ENCODE measurements at places on chromosomes 3 and 15. TPM values are rescaled to one million over a fixed set of nuclear protein-coding genes. Genes with fewer than 3 reads are reported as not detected.

DNA sequence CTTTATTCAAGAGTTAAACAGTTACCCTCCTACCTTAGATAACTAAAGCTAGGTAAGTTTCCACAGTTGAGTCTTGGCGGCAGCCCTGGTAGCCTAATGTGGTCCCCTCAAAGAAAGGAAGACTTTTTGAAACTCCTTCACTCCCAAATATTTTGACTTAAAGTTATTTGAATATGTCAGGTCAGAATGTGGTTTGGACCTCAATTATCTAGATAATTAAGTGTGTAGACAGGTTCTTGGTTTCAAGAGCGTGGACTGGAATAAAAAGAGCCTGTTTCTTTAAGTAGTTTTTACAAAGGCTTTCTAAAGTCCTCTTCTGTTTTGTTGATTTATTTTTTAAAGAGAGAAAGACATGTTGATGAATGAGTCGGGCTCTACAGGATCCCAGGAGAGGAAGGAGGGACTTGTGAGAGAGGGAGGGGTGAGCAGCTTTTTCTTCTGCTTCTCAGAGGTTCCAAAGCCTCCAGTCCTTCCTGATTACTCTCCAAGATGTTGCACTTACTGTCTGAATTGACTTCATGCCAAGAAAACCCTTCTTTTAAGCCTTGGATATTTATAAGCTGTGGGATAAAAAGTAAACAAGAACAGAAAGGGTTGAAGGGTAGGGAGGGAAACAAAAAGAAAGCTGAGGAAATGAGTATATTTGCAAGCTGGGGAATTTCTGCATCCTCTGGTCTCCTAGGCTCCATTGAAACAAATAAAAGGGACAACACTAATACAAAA is 457.4 kb downstream of the IGSF11 start:
- ATAC-seq: peak; percentile 36

LRRC31 gene
- total RNA-seq: 0.35 TPM

- ATAC-seq: no peak
These were observed 4.7 kb upstream of the OCA2 start for GRCh38 chr15:28103831-28104230.

DNA sequence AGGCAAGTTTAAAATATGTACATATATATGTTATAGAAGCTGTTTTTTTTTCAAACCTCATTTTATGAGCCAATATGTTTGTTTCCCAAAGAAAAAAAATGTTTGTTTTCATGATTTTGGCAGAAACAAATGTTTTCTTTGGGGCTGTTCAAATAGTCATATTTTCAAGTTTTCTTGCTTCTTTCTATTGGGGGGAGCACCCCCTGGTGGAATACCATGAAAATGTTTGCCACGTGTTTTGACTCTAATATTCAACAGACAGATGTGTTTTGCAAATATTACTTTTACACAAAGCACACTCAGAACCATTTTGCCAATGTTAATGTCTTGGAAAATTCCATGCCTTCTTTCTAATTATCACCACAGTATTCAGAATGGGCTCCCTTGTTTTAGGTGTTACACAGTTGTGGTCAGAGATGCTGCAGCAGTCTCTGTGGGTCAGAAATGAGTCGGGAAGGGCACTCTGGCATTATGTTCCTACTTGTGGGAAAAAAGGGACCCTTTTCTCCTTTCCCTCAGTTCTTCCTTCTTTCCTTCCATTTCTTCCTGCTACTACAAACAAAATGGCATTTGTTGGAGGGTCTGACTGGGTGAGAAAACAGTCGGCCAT is 817.0 kb downstream of the TUSC7 start:
- ATAC-seq: no peak

GRCh38 chr3:5430701-5431100 is 243.2 kb downstream of the EDEM1 start:
- no peak for ATAC-seq

DNA sequence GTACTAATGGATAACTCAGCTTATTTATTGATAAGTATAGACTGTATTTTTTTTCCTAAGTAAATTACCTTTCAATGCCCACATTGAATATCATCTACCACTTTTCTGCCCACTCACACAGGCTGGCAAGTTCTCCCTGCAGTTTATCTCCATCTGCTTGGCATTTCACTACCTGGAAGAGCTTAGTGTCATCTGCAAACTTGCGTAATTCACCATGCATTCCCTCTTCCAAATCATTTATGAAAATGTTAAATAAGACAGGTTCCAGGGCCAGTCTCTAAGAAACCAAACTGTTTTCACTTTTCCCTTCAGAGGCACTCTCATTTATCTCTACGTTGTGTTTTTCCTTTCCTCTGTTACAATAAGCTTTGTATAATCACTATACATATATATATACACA is 1076.6 kb downstream of the IGSF11 start:
- no peak for ATAC-seq

DNA sequence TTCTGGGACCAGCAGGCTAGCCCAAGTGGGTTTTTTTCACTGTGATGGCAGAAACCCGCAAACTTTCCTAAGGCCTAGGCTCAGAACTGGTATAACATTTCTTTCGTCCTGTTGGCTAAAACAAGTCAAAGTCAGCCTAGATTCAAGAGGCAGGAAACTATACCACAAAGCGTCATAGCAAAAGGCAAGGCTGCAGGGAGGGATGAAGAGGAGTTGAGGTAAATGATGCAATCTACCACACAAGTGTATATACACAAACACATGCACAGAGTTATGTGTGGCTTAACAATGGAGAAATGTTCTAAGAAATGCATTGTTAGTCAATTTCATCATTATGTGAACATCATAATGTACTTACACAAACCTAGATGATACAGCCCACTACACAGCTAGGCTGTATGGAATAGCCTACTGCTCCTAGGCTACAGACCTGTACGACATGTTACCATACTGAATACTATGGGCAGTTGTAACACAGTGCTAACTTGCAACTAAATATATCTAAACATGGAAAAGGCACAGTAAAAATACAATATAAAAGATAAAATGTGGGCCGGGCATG is 225.6 kb downstream of the TBL1XR1 start:
- ATAC-seq: no peak
